Pulmonary artery endothelial cell (primary cell): ENCODE measurements at places on chromosomes 11 and 22. TPM values are rescaled to one million over a fixed set of nuclear protein-coding genes. Genes with fewer than 3 reads are reported as not detected.

MB gene
- total RNA-seq = not detected in 2 replicates

LRRC56 gene
- 0.40 and 0.46 TPM in 2 replicates for total RNA-seq

P2RX6 gene
- total RNA-seq = 0.07 TPM in 1 of 2 replicates, not detected in the other

GLYAT gene
- total RNA-seq = not detected in 2 replicates

DDI1 gene
- total RNA-seq = not detected in 2 replicates

SCUBE1 gene
- not detected in 2 replicates for total RNA-seq

H19 gene
- 0.07 TPM in 1 of 2 replicates, not detected in the other for total RNA-seq

TIGD3 gene
- total RNA-seq = 0.32 and 0.33 TPM in 2 replicates

OR6T1 gene
- total RNA-seq = not detected in 2 replicates

TMPRSS13 gene
- not detected in 2 replicates for total RNA-seq

PANX2 gene
- total RNA-seq = 0.53 and 0.99 TPM in 2 replicates

RFPL1 gene
- not detected in 2 replicates for total RNA-seq

MRGPRX4 gene
- total RNA-seq = not detected in 2 replicates

PNPLA2 gene
- 21.5 and 22.4 TPM in 2 replicates for total RNA-seq

TMEM138 gene
- total RNA-seq = 13.7 and 20.7 TPM in 2 replicates

SPINDOC gene
- total RNA-seq = 17.1 and 29.0 TPM in 2 replicates

TSGA10IP gene
- not detected in 2 replicates for total RNA-seq

SLC17A6 gene
- not detected in 2 replicates for total RNA-seq

KCNC1 gene
- total RNA-seq = not detected in 2 replicates

SHANK2 gene
- total RNA-seq = under 0.01 TPM in 1 of 2 replicates, not detected in the other

APOBEC3H gene
- total RNA-seq = 0.26 TPM in 1 of 2 replicates, not detected in the other

MN1 gene
- total RNA-seq = 0.42 and 0.53 TPM in 2 replicates

USP2 gene
- total RNA-seq = 0.13 and 0.14 TPM in 2 replicates

THRSP gene
- total RNA-seq = not detected in 2 replicates

GLB1L3 gene
- not detected in 2 replicates for total RNA-seq

MOV10L1 gene
- total RNA-seq = 25.0 and 26.0 TPM in 2 replicates

CPT1B gene
- 0.92 and 2.7 TPM in 2 replicates for total RNA-seq

RASSF10 gene
- 0.26 TPM in 1 of 2 replicates, not detected in the other for total RNA-seq

NAP1L4 gene
- 162 and 188 TPM in 2 replicates for total RNA-seq

HSPA8 gene
- 3,093 and 7,019 TPM in 2 replicates for total RNA-seq

SAAL1 gene
- total RNA-seq = 21.6 and 35.1 TPM in 2 replicates

CDHR5 gene
- total RNA-seq = not detected in 2 replicates

SCGB1C1 gene
- not detected in 2 replicates for total RNA-seq

PKDREJ gene
- under 0.01 and 0.04 TPM in 2 replicates for total RNA-seq

OR8G5 gene
- total RNA-seq = not detected in 2 replicates
